ENCODE measurements at places on chromosomes 3 and 15. TPM values are rescaled to one million over a fixed set of nuclear protein-coding genes. Genes with fewer than 3 reads are reported as not detected.
A peak's percentile ranks its signal among the peaks of the same experiment; 100 is the strongest.

The CD80 gene
- total RNA-seq, result 22.5 TPM

The TRAIP gene
- total RNA-seq, result 27.3 TPM

The FSTL1 gene
- 1.3 TPM for total RNA-seq

- no peaks in the 10 kb centered on the region for H3K27me3 ChIP-seq
- DNase-seq, result peak; percentile 90
- H3K27ac ChIP-seq, result peak overlapping the region; percentile 95
- peaks cover 76% of the 10 kb centered on the region for H3K4me1 ChIP-seq
Observed at GRCh38 chr15:74869726-74870407, 3.3 kb downstream of the SCAMP2 start.

The OTOL1 gene
- not detected for total RNA-seq

DNA sequence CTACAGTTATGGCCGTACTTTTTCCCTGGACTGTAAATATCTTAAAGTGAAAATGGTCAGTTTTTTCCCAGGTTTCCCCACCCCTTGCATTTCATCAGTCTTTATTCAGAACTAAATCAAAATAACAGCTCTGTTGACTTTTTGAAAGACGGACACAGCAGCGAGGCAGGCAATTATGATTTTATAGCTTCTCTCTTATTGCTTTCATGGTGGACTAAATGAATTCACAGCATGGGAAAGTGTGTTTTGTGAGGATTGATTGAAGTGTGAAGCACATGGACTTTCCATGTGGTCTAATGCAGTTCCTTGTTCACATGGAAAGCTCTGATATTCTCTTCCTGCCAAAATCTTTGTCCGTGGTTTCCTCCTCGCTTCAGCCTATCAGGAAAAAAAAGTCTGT lies 268.7 kb upstream of the ARL6 start:
- no peak for DNase-seq
- no peaks in the 10 kb centered on the region for H3K4me1 ChIP-seq
- H3K4me3 ChIP-seq, result no peak overlapping the region
